GM04503 (cell line): ENCODE measurements at places on chromosomes 4 and X.

GRCh38 chr4:174826660-174827059 lies 2.4 kb downstream of the GLRA3 start:
- DNase-seq = no peak

- DNase-seq = no peak
Measured at GRCh38 chrX:137031039-137031438, 2.8 kb downstream of the GPR101 start.

DNA sequence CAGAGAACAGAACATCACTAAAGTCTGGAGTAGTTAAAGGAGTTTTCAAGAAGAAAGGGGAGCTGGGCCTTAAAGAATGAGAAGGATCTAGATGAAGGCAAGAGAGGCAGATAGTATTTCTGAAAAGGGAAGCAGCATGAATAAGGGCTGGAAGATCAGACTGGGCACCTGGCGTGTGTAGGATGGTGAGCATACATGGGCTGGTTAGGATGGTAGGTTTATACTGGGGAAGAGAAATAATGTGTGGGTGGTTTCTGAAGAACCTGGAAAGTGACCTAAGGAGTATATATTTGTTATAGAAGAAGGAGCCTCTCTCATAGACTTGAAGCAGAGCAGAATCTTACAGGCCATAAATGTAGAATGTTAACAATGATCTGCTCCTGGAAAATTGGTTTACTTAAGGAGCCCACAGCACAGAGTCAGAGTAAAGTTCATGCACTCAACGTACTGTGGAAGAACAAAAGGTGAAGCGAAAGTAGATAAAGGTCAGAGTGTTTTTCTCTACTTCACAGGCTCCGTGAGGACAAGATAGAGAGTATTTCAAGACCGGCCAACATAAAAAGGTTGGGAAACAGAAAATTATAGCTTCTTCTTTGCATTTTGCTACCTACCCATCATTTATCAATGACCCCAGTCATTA lies 35.8 kb downstream of the MBNL3 start:
- no peak for DNase-seq

- no peak for DNase-seq
Measured at GRCh38 chrX:38154340-38154739, 66.3 kb downstream of the SRPX start.

DNA sequence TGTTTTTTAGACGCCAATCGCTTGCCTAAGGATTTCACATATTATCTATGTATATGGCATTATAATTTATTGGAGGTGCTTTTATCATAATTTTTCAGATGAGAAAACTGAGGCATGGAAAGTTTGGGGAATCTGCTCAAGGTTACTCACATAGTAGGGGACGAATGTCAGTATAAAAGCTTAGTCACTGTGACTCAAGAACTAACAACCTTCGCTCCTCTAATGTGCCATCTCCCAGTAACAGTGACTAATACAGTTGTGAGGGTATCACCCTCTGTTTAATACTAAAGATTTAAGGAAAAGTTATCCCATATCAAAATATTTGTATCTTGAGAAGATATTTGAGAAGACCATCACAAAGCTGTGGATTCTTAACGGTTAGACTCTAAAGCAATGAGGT lies 353.1 kb upstream of the SPOCK3 start:
- no peak for DNase-seq

- DNase-seq = no peak
Measured at GRCh38 chr4:73575660-73576059, 44.6 kb downstream of the RASSF6 start.

DNA sequence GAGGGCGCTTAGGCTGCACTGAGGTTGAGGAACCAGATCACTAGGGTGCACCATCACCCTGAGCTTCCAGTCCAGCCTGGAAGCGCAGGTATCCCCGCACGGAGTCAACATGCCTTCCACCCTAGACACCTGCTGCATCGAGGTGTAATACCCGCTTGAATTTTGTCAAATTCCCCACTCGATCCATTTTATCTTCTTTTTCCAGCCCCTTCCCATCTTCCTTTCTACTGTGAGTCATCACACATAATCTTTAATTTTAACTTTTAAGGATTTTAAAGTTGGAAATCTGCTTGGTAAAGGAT lies 821 bp downstream of the PLK4 start:
- DNase-seq = no peak

GRCh38 chr4:77493829-77494551 lies 111.6 kb upstream of the CXCL13 start:
- no peak for DNase-seq

DNA sequence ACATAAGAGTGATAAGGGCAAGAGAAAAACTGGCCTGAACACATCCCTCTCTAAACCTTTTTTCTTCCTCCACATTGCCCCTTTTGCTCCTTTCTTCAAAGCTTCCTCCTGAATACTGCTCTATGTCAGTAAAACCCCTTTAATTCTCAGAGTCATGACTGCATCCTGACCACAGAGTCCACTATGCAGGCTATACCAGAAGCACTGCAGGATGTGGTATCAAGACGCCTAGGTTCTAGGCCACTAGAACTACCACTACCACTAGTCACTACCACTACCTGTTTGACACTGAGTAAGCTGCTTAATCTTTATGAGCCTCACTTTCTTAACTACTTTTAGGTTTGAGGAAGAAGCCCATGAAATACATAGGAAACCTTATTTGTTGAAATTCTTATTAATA lies 38.7 kb downstream of the ARHGEF9 start:
- DNase-seq = no peak
